ENCODE measurements at places on chromosomes 11 and 22.

GRCh38 chr11:96388891-96389719 lies 607 bp downstream of the CCDC82 start:
- DNase-seq: no peak

- peak; percentile 31 for DNase-seq
Observed at GRCh38 chr11:71501071-71501985, 25.7 kb upstream of the KRTAP5-7 start.

DNA sequence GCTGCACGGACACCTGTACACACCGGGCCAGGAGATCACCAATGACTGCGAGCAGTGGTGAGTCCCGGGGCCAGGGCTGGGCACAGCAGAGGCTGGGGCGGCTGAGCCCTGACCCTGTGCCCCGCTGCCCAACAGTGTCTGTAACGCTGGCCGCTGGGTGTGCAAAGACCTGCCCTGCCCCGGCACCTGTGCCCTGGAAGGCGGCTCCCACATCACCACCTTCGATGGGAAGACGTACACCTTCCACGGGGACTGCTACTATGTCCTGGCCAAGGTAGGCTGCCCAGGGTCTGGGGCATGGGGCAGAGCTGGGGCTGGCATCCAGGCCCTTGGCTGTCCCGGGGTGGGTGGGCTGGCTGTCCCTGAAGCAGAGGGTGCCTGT lies 7.7 kb downstream of the MUC2 start:
- DNase-seq: no peak

- DNase-seq: no peak
Observed at GRCh38 chr22:25558341-25558740, 6.1 kb upstream of the GRK3 start.

- no peak for DNase-seq
Observed at GRCh38 chr11:10601837-10602236, 33.4 kb upstream of the LYVE1 start.

DNA sequence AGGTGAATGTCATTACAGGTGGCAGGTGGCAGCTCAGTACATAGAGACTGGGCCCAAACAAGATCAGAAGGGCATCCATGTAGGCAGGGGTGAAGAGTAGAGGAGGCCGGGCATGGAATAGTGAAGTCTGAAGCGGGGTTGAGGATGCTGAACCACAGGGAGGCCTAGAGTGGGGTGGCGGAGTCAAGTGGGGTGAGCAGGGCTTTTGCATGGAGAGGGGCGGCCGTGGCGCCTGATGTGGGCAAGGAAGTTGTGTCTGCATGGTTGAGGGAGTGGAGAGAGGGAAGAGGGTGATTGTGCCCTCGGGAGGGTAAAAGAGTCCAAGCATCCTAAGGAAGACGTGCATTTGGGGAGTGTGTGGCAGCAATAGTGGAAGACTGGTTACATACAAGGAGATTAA lies 14.4 kb downstream of the DDB2 start:
- DNase-seq: no peak

- no peak for DNase-seq
Observed at GRCh38 chr22:35484651-35485556, 55.7 kb upstream of the RASD2 start.

Data from right forelimb (tissue), 1 donor.